NCI-H187 (cell line): ENCODE measurements at places on chromosomes 11 and 22.

- no peak for DNase-seq
Measured at GRCh38 chr11:113417428-113417827, 29.8 kb downstream of the ANKK1 start.

DNA sequence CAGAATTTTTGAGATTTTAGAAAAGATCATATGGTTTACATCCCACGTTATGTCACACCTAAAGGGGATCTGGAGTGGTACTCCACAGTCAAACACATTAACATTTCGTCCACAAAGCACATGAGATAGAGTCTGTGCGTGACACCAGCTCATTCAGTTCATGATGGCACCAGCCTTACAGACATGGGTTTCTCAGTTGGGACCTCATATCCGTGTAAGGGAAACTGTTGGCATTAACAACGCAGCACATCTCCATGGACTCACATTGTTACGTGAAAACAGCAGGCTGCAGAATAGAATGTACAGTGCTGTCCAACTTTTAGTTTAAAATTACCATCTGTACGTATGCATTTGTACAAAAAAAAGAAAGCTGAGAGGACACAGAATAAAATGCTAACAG, 14.0 kb downstream of the RIC8A start:
- no peak for DNase-seq

GRCh38 chr11:12961615-12962014, 47.5 kb upstream of the RASSF10 start:
- DNase-seq: no peak

- DNase-seq: no peak
Measured at GRCh38 chr11:108037211-108037610, 28.5 kb downstream of the CUL5 start.

GRCh38 chr11:19790831-19791552, 78.4 kb downstream of the NAV2 start:
- no peak for DNase-seq

DNA sequence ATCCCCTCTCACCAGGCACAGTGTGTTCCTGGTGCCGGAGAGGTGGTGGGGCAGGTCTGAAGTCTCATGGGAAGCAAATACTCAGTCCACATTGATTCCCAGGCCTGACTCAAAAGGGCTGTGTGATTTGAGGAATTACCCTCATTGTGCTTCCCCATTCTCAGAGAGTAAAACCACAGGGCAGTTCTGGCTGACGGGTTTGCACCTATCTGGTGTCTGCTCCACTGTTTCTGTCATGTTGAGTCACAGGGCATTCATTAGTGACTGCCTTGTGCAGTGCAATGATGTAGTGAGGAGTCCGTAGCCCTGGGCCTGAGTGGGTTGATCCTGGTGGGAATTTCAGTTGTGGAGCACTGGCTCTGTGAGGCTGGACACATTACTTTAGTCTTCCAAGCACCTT, 85.2 kb upstream of the ARHGAP20 start:
- DNase-seq: no peak

DNA sequence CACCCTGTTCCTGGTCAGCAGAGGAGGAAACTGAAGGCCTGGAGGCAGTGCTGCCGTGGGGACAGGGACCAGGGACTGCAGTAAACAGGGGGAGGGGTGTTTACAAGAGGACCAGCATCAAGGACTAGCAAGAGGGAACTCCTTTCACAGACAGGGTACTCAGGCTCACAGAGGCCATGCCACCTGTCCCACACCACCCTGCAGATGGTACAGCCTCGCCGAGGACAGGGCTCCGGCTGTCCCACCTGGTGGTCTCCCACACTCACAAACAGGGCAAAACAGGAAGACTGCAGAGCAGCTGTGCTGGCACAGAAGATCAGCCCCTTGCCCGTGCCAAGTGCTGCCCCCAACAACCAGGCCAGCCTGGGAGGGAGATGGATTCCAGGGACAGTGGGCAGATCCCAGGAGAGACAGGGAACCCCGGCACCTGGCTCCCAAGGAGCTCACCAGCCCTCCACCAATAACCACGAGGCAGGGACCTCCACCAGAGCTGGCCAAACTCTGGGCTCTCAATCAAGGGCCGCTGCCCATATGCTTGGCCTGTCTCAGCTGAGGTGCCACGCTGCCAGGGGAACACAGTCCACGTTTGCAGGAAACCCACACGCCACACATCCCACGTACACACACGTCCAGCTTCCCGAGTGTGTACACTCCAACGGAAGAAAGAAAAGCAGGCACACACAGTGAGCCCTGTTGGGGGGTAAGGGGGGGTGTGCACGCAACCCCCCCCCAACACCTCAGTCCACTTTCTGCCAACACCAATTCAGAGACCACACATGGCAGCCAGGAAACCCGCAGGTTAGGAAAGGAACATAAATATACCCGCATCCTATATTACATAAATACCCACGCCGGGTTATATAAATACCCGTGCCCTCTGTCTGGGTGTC, 2.1 kb downstream of the CSNK1E start:
- no peak for DNase-seq

GRCh38 chr11:121563900-121564822, 111.4 kb upstream of the SORL1-AS1 start:
- no peak for DNase-seq

GRCh38 chr11:32580967-32581366, 2.7 kb upstream of the EIF3M start:
- no peak for DNase-seq

- no peak for DNase-seq
Measured at GRCh38 chr11:3830730-3831129, 10.0 kb downstream of the RHOG start.

DNA sequence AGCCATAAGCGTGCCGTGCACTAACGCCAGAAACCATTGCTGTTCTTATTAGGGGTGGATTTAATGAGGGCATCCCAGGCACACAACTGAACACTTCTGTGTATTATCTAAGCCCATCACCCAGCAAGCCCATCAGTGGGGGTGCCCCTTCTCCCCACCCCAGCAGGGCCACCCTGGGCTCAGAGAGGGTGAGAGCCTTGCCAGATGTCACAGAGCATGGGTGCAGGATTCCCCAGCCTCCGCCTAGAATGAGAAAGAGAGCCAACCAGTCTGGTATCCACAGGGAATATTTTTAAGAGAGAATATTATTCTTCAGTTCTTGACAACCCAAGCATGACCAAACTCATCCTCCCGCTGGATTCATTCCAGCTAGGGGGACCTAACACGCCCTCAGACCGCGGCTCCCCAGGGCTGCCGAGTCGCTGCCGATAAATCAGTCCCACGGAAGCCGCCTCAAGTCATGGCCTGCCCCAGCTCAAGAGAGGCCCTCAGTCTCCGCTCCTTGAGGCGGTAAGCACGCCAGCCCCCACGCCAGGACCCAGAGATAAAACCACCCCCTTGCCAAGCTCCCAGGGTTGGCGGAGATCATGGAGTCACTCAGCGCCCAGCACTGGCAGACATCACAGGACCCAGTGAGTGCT, 47.2 kb downstream of the MN1 start:
- DNase-seq: no peak

- no peak for DNase-seq
Measured at GRCh38 chr11:44954051-44954906, 3.6 kb upstream of the TP53I11 start.

- no peak for DNase-seq
Measured at GRCh38 chr11:128563308-128563707, 24.1 kb downstream of the ETS1 start.

GRCh38 chr11:109329716-109330115, 92.3 kb upstream of the C11orf87 start:
- no peak for DNase-seq
